ENCODE measurements at places on chromosomes 5 and 9.

- DNase-seq, result no peak
Measured at GRCh38 chr5:147413266-147413665, 96.6 kb downstream of the DPYSL3 start.

DNA sequence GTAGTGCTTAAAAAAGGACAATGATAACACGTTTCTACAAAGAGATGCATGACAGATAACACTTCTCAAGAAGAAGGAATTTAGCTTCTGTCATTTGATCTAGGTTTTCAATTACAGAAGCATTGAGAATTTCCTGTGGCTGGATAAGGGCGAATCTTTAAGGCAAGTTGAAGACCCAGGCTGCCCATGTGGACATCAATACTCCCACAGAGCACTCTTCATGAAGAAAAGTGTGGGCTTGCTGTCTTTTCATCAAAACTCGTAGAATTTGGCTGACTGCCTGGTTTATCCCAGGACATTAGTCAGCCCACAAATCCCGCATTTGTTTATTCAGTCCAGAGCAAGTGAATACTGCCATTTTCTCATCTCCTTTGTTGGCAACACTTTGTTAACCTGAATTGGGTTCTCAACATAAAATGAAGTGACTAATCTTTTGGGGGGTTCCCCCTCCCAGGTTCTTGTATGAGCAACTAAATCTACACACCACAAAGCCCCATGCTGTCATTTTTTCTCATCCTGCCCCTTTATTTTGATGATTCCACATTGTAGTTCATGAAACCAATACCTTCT is 43.4 kb upstream of the CDKN2B start:
- no peak for DNase-seq

DNA sequence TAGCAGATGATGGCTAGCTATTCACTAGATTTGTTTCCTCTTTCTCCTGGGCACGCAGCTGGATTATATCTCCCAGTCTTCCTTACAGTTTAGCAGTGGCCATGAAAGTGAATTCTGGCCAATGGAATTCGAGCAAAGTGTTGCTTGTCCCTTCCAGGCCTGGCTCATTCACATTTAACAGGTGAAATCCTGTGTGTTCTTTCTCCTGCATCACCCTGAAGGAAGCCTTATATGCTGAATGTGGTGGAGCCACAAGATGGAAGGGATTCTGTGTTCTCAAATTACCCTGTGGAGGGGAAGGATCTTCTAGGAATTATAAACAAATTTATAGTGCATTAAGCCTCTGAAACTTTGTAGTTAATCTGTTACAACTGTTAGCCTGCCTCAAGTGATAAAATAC is 8.2 kb upstream of the ELOVL7 start:
- DNase-seq, result no peak

DNA sequence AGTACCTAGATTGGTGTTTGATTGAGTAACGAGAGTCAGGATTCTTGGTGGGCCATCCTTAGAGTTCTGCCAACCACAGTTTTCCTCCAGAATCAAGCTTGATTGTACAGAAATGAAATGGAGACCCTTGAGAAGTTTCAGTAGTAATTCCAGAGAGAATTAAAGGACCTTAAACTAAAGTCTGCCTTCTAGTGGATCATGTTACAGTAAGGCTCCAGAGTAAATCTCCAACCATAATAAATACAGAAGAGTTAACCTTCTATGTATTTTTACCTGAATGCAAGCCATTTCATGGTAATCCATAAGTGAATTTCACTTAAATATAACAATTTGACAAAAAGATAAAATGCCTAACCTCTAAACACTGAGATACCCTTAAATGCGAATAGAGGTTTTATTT is 53.0 kb upstream of the CNTLN start:
- DNase-seq, result no peak

DNA sequence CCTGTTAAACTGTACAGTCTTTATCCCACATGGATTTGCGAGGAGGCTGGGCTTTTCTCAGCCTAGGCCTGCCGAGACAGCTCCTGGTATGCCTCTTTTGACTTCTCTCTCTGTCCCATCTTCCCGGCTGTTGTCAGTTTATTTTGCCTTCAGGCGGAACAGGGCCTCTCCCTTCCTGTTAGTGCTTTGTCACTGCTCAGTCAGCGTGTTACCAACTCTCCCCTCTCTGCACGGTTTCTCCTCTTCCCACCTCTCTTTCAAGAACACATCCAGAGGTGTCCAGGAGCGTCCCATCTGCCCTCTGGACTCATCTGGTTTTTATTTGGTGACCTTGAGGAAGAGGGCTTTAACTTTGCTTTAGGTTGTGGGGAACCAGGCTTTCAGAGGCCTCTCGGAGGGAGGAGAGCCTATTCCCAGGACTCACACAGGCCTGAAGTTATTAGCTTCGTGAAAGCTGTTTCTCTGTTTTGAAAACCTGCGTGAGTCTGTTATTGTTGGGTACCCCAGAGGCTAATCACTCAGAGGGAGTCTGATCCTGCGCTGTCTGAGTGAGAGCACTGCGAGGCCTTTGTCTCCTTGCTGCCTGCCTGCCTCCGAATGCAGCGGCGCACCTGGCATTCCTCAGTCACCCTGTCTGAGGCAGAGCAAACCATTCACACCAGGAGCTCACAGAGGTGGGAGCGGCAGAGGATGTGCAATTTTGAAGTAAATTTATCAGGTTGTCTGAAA is 234.4 kb upstream of the MPDZ start:
- no peak for DNase-seq

DNA sequence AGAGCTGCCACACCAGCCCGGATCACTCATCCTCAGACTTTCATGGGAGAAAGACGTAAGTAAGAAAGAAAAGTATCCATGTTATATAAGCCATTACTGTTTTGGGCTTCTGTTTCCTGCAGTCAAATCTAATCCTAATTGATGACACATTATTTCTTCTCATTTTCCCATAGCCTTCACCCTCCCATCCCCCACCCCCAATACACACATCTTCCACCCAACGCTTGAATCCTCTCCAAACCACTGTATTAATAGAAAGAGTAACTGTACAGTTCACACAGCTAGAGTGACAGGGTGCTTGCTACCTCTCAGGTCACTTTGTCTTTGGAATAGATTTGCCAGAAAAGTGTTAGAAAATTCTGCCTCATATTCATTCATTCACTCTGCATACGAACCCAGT is 69.3 kb upstream of the IL17B start:
- DNase-seq, result no peak

DNA sequence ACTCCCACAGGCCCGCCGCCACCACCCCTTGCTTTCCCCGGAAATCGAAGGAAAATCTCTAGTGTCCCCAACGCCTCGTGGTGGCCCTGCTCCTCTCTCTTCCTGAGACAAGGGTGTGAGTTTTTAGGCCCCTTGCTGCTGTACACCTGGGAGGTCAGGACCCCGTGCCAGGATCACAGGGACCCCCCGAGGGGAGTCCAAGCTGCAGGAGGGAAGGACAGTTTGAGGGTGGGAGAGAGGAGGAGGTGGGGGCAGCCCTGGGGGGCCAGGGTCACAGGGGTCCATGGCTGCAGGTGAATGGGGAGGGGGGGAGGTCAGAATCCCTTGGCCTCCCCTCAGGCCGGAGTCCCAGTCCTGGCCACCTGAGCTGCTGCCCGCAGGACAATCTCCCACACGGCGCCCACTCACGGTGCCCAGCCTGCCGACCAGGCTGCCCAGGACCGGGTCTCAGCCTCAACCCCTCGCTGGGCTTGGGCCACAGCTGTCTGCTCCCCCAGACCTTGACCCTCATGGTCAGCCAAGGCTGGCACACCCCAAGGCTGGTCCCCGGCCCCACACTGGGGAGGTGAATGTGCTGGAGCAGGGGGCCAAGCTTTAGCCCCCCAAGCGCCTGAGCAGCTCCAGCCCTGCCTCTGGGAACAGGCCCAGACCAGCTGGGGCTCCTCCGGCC is 19.9 kb downstream of the TPPP start:
- no peak for DNase-seq

GRCh38 chr9:76595645-76596044 is 136.7 kb downstream of the GCNT1 start:
- DNase-seq, result no peak

GRCh38 chr5:173138707-173139106 is 5.6 kb upstream of the BNIP1 start:
- DNase-seq, result no peak

- no peak for DNase-seq
Measured at GRCh38 chr5:139926797-139927503, 116.1 kb downstream of the NRG2 start.

DNA sequence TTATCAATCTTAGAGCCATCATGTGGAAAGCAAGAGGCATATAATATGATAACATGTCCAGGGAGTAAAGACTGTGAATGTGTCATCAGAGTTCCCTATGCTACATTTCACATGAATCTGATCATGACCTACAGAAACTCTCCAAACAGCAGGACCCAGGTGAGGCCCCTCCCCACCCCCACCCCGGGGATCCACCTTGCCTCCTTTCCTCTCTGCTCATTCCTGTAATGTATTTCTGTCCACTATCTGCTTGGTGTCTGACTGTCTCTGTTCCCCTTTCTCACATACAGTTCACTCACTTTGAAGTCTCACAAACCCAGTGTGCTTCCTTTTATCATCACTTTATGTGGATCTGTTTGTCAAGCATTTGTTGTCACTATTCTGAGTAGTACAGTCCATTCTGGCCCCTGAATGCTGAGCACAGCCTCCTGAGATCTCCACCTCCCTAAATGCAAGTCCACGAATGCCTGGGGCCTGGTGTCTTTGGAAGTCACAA is 76.4 kb upstream of the SMARCA2 start:
- no peak for DNase-seq

DNA sequence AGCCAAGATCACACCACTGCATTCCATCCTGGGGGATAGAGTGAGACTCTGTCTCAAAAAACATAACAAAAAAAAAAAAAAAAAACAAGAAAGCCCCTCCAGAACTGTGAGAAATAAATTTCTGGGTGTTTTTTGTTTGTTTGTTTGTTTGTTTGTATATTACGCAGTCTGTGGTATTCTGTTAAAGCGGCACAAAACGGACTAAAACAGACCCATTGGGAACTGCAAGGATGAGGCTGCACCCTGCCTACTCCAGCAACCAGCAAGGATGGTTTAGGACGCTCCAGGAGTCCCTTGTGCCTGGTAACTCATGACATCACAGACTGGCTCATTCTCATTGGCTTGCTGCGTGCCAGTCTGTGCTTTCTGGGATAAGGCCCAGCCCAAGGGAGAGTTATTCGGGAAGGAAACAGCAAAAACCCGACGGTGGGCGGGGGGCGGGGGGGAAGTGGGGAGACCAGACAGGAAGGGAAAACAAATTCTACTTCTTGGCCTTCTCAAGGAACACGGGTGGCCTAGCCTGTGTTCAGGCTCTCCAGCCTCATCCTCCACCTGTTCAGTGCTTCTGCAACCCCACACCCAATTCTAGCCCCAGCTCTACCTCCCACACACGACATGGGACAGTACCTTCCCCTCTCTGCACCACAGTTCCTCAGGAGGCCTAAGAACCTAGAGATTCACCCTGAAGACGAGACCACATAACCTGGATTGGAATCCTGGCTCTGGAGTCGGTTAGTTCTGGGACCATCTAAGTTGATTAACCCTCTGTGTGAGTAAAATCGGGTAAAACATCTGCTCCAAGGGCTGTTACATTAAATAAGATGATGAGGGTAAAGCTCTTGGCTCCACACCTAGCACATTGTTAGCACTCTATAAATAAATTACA is 2.8 kb downstream of the CD74 start:
- peak; percentile 89 for DNase-seq

DNA sequence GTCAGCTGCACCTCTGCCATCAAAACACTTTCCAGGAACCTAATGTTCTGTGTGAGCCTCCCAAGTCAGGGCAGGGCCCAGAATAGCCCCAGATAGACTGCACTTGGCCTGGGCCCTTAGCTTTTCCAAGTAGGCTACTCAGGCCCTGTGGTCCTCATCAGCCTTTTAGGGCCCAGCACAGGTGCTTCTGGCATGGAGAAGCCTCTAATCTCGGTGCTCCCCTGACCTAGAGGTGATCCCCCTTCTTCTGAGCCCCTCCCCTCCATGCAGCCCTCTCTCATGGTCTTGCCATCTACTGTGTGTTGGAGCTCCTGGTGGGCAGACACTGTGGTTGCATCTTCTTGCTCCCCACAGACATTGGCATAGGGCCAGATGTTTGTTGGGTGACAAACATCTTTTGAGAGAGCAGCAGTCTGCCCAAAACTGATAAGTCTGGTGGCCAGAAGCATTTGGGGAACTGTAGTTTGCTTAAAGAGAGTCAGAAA is 28.1 kb downstream of the FRMPD1 start:
- no peak for DNase-seq

GRCh38 chr5:116455061-116455460 is 119.6 kb downstream of the SEMA6A start:
- peak; percentile 49 for DNase-seq

GRCh38 chr9:114852050-114852594 is 46.3 kb upstream of the TNFSF15 start:
- DNase-seq, result no peak

DNA sequence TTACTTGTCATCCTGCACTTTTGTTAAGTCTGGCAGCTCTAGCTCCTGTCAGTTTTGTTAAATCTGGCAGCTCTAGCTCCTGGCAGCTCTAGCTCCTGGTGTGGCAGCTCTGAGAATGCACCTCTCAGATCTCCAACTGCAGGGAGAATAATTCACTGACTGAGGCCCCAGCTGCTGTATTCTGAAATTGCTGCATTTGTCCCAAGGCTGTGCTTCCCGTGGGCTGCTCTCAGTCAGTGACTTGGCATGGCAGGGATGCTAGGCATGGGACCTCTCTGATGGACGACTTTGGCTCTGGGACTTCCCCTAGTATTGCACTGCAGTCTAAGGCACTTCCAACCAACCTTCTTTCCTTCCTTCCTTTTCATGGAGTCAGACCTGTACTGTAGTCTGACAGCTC is 475.7 kb downstream of the CCDC171 start:
- DNase-seq, result no peak

Measured in H4 (cell line).